ENCODE measurements at places on chromosomes 5 and 9.

DNA sequence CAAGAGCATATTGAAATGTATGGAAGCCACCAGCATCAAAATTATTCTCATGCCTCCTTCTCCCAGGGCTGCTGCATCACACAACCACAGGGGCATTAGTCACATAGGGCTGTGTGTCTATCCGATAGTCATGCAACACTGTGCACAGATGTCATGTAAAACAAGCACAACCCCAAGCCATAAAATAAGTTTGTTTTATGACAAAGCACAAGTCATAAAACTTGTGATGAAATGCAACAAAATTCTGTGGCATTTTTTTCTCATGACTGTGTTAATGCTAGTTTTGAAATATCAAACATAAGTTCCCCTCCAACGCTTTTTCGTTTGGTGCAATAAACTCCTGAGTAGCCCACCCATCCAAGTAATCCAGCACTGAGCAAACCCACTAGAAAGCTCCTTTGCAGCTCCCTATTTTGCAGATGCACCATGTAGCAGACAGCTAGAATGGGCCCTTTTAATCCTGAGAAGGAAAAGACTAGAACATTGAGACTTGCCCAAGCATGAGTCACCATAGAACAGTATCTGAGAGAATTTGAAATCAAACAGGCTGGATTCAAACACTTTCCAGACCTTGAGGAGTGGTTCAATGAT lies 93.3 kb upstream of the ZNF366 start:
- DNase-seq, result no peak

GRCh38 chr5:143434261-143435209 lies 31.0 kb upstream of the NR3C1 start:
- DNase-seq, result peak; percentile 58

- DNase-seq, result no peak
These were observed 47.1 kb downstream of the SPIN1 start for GRCh38 chr9:88435336-88435735.

- DNase-seq, result no peak
These were observed 338.7 kb downstream of the NPR3 start for GRCh38 chr5:33049842-33050241.

- DNase-seq, result no peak
These were observed 27.5 kb downstream of the SLC46A2 start for GRCh38 chr9:112863214-112863613.

- no peak for DNase-seq
These were observed 5.6 kb upstream of the IER5L start for GRCh38 chr9:129183495-129184218.

DNA sequence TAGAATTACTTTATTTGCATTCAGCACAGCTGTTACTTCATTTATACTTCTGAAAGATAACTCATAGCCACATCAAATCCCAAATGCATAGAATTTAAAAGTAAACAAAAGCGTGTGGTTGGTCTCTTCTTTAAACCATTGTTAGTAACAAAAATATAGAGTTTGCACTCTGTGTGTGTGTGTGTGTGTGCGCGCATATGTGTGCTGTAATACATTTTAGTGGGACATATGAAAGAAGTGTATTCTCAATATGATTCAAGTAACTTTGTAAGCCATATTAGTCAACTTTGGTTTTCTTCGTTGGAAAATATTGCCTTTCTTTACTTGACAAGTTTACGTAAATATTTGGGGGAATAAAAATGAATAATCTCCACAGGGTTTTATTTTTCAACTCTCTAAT lies 106.1 kb upstream of the PRRC1 start:
- no peak for DNase-seq

DNA sequence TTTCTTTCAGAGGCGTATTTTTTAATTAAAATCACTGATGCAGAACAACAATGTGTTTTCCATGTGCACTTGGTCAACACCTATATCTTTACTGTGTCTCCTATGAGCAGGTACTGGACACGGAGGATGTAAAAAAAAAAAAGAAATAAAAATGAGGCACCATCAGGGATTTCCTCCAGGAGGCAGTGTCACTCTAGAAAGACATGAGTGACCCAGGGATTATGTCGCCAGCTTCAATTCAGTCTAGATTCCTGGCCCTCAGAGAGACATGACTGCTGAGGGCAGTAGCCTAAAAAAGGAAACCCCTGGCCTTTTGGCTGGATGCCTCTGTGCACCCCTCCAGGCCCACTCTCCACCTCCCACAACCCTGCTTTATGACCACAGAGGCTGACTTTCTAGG lies 18.3 kb upstream of the IL33 start:
- DNase-seq, result no peak

- DNase-seq, result no peak
These were observed 415.6 kb downstream of the IRX2 start for GRCh38 chr5:2335733-2336515.

DNA sequence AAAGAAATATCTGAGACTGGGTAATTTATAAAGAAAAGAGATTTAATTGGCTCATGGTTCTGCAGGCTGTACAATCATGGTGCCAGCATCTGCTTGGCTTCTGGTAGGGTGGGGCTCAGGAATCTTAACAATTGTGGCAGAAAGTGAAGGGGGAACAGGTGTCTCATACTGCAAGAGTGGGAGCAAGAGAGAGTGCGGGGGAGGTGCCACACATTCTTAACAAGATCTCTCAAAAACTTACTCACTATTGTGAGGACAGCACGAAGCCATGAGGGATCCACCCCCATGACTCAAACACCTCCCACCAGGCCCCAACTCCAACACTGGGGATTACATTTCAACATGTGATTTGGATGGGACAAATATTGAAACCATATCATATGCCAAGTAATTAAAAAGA lies 70.1 kb upstream of the PANK3 start:
- DNase-seq, result no peak

- DNase-seq, result no peak
These were observed 1.8 kb upstream of the CNOT6 start for GRCh38 chr5:180492226-180492903.

DNA sequence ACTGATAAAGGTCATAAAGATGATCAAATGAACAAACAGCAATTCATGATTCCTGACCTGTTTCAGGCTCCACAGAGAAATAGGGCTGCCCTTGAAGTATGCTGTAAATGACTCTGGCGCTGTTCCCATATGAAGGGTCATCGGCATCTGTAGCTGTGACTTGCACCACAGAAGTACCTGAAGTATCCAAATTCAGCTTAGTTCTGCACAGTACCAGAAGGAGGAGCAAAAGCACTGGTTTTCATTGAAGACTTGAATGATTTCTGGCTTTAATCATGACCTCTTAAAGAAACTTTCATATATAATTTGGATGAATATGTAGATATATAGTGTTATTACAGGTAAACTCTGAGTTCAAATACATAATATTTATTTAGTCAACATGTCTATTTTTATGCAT lies 109.1 kb downstream of the CDH10 start:
- no peak for DNase-seq

GRCh38 chr5:126448720-126449119 lies 25.5 kb downstream of the GRAMD2B start:
- DNase-seq, result no peak

DNA sequence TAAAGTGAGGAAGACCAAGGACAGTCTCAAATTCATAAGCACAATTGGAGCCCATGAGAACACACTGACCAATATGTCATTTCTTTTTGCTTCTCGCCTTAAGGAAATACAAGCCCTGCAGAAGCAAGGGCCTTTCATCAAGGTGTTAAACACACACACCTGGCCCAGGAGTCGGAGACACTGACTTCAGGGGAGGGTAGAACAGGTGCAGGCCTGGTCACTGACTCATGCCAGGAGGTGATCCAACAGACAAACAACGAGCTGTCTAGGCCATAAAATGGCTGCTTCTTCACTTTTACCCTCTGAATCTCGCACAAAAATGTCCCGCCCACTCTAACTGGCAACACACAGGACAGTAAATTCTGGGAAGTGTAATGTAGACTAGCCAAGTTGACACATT lies 62.7 kb downstream of the RGMB start:
- no peak for DNase-seq

DNA sequence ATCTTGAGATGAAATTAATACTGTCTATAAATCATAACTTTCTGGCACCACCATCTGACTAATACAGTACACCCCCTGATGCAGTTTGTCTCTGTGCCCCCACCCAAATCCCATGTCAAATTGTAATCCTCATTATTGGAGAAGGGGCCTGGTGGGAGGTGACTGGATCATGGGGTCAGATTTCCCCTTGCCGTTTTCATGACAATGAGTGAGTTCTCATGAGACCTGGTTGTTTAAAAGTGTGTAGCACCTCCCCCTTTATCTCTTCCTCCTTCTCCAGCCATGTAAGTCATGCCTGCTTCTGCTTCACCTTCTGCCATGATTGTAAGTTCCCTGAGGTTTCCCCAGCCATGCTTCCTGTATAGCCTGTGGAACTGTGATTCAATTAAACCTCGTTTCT lies 78.7 kb upstream of the CDH6 start:
- DNase-seq, result no peak

DNA sequence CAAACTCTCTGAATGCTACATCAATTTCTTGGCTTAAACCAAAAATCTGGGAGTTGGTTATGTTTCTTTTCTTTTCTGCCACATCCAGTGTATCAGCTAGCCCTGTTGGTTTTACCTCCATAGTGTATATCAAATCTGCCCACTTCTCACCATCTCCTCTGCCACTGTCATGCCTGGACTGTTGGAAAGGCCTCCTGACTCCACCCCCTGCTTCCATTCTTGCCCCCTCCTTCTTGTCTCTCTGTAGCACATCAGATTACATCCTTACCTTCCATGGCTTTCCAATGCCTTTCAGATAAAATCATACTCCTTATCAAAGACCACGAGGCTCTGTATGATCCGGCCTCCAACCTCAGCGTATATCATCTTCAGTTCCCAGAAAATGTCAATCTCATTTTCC lies 35.4 kb downstream of the STXBP1 start:
- no peak for DNase-seq

- no peak for DNase-seq
These were observed 356.8 kb downstream of the SPOCK1 start for GRCh38 chr5:137142346-137142745.

- peak; percentile 3 for DNase-seq
These were observed 9.0 kb downstream of the CREBRF start for GRCh38 chr5:173065155-173065554.

DNA sequence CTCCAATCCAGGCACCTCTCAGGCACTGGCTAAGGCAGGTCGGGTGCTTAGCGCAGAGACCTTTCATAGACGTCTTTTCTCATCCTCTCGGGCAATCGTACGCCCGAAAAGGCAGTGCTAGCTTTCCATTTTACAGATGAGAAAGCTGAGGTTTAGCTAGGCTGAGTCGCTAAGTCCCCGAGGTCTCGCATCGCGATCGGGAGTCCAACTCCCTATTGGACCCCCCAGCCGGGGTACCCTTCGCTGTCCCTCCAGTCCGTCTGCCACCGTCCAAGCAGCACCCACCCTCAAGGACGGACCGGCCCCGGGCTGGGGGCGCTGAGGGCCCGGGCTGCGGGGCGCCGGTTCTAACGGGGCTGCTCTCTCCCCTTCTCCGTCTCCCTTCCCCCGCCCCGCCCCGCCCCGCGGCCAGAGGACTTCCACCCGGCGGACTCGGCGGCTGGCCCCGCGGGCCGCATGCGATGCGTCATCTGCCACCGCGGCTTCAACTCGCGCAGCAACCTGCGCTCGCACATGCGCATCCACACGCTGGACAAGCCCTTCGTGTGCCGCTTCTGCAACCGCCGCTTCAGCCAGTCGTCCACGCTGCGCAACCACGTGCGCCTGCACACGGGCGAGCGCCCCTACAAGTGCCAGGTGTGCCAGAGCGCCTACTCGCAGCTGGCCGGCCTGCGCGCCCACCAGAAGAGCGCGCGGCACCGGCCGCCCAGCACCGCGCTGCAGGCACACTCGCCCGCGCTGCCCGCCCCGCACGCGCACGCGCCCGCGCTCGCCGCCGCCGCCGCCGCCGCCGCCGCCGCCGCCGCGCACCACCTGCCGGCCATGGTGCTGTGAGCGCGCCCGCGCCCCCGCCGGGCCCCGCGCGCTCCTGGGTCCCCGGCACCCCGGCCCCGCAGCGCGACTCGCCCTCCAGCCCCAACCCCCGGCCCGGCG lies 12.5 kb upstream of the EXOSC2 start:
- DNase-seq, result peak; percentile 62

GRCh38 chr5:38202741-38203140 lies 55.6 kb upstream of the EGFLAM start:
- no peak for DNase-seq

DNA sequence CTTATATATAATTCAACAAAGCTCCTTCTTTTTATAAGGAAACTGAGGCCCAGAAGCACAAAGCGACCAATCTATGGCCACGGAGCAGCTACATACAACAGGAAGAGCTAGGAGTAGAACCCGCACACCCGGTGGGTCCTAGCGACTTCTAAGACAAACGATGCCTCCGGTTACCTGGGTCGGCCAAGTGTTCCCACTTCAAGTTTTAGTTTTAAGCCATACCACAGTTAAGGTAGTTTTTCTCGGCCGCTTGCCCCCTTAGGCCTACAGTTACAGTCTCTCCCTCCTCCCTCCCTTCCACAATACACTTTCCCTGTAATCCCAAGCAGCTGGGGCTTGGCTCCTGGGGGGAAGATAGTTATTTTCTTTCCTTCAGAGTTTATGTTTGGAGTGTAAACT lies 533 bp downstream of the SREK1IP1 start:
- DNase-seq, result peak; percentile 17

DNA sequence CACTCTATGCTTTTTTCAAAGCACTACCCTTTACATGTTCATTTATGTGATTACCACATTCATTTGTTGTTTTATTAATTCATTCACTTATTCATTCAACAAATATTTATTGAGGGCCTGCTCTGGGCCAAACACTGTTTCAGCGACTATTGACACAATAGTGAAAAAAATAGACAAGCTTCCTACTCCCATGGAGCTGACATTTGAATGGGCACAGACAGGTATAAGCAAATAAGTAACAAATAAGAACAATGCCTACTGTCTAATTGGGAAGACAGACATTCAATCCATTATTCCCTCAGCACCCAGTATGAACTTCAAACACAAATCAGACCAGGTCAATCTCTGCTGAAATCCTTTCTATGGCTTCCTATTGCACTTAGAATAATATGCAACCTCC lies 156.9 kb upstream of the NR3C1 start:
- no peak for DNase-seq

GRCh38 chr9:133876144-133876543 lies 116.0 kb downstream of the VAV2 start:
- DNase-seq, result no peak

DNA sequence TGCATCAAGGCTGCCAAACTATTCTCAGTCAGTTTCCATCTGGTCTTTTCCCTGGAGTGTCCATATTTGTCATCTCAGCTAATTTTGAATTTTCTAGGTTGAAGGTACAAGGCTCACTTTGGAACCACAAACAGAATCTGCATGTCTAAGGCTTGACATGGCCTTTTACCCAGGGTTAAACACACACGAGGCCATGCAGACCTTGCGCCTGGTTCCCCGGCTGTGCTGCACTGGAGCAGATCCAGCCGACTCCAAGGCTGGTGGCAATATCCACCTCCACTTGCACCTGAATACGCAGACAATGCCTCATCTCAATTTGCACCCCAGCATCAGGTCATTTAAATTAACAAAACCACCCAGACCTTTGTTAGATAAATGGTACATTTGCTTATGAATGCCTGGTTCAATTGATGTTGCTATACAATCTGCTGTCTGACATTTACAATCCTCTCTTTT lies 276.2 kb downstream of the HSPA4 start:
- DNase-seq, result no peak
